ENCODE measurements at places on chromosomes 4 and X.

DNA sequence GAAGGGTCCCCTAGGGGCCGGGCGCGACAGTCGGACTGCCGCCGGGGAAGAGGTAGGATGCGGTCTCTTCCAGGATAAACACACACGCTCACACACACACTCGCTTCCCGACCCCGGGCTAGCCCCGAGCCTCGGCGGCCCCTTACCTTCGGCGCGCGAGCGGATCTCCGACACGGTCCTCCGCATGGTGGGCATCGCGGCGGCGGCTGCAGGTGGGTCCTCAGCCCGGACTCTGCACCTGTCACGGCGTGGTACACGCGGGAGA is 294 bp downstream of the ATP8A1 start:
- no peak for DNase-seq

GRCh38 chr4:146308951-146309350 is 94.6 kb downstream of the REELD1 start:
- DNase-seq: no peak

- DNase-seq: no peak
Observed at GRCh38 chr4:98522636-98523395, 135.6 kb downstream of the TSPAN5 start.

- DNase-seq: no peak
Observed at GRCh38 chr4:100968046-100968445, 379.3 kb downstream of the PPP3CA start.

DNA sequence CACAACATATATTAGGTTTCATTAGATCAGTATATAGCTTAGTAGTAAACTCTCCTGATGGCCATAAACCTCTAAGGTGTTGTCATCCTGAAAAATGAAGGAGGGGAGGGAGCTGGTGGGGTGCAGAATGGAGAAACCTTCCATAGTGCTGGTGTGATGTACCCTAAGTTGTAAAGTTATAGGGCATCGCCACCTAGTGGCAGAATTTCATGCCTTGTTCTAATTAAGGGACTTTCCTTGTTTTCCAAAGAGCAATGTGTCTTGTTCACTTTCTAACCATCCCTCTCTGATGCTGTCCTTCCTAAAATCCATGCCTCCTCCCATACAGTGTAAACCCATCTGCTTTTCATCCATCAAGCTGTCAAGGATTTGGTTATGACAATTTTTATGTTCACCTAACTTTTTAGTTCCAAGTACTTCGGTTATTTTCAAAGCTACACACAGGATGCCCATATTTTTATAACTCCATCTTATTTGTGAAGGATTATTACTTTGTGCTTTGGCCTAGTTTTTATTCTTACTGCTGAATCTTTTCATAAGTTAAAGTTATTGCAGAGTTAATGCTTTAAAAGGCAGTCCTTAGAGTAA is 4.5 kb downstream of the NBDY start:
- peak; percentile 6 for DNase-seq

- DNase-seq: no peak
Observed at GRCh38 chrX:71612256-71612655, 6.1 kb downstream of the CXCR3 start.

DNA sequence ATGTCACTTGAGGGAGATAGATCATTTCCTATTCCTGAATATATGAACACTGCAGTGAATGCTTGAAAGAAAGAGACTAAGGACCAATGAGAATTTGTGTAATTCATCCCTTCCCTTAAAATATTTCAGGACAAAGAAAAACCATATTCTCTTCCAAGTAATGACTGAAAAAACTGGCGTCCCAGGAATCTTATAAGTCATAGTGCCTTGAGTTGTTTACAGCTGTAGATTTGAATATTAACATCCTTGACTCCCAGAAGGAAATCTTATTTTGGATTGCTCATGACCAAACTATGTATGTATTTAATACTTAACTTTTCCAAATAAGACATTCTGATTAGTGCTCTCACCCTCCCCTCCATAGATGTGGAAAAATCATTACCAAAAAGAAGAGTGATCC is 55.5 kb downstream of the CLDN22 start:
- DNase-seq: no peak

DNA sequence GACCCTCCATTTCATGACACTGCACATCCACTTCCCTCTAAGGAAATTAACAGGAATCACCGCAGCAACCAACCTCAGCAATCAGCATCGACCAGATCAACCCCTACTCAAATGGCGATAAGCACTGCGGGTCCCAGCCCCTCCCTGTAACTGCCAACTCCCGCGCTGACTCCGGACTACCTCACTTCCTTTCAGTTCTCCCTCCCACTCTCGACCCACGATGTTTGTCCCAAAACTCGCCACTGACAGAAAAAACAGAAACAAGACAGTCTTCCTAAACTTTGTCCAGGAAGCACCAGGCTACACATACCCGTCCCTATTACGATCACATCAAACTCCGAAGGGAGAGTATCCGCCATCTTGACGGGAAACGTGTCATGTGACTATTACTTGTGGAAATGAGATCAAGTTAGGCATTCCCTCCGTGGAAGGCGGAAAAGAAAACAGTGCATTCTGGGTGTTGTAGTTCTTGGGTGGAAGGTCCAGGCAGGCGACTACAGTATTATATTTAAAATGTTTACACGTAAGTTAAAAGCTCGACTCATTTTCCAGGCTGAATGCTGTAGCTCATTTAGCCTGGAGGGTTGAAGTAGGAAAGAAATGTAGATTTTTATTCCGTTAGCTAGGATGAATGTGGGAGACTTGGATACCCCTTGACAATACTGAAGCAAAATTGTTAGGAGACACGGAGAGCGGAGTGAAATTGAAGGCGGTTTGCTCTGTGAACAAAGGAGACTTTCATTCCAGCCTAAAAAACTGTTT is at the start of gene CHM:
Gene CHM, minus strand, starts transcription at position 385 of the 762 bp plus-strand sequence. Its CDS starts 26 bp downstream, at position 359.
- DNase-seq: peak; percentile 18

- DNase-seq: no peak
Observed at GRCh38 chr4:166527500-166527899, 654.5 kb downstream of the TLL1 start.

DNA sequence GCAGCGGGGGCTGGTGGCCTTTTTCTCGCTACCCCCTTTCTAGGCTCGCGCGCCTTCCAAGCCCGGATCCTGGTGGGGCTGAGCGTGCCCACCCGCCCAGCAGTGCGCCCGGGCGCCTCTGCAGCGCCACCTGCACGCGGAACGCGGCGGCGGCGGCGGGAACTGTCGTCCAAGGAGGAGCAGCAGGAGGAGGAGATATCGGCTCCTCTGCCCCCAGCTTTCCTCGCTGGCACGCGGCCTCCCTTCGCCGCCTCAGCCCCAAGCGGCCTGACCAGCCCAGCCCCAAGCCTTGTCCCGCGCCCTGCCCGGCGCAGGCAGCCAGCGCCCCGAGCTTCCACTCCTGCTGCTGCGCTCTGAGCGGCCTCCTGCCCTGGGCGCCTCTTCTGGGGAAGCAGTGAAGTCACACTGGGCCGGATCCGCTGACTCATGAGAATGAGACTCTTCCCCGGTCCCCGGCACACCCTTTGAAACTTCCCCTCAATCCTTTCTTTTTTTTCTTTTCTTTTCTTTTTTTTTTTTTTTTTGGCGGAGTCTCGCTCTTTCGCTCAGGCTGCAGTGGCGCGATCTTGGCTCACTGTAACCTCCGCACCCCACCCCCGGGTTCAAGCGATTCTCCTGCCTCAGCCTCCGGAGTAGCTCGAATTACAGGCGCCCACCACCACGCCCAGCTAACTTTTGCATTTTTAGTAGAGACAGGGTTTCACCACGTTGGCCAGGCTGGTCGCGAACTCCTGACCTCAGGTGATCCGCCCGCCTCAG is 10.6 kb upstream of the ELF4 start:
- peak; percentile 53 for DNase-seq

DNA sequence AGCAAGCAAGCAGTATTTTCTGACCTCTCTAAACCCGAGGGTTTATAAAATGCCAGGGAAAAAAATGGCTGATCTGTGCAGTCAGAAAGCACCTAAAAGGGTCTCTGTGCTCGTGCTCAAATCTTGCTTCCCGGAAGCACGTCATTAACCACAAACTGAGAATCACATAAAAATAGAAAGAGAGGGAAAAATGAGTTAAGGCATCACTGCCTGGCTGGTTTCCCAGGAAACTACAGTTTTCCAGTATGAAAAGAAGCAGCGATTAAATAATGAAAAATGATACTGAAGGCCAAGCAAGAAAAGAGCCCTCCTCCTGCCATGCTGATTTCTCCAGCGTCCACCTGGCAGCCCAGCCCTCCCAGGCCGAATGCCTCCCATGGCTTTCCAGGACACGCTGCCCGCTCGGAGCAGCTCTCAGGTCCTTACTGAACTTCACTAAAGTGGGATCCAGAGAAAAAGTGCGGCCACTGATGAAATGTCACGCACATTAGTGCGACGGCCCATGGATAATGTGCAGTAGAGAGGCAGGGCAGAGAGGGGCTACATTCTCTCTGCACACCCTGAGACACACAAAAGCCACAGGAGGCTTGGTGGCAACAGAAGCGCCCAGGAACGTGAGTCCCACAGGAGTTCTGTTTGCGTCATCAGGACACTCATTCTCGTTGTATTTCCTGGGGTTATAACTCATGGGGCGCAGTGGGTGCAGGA is 80.4 kb downstream of the WFS1 start:
- no peak for DNase-seq

DNA sequence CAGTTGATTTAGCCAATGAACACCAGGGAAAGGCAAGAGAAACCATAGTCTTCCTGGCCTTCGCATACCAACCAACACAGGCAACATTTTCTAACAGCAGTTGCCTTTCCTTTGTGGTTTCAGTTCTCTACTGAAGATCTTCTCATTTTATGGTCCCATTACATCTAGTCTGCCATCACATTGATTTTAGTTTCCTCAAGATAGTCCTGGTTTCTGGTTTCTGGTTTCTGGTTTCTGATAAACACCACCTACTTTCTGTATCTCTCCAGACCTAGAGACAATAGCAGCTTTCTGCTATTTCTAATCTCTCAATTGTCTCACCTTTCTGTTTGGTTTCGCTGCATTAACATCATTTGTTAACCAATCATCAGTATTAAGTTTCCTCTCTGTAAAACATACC is 646.3 kb upstream of the SPANXN1 start:
- no peak for DNase-seq

- no peak for DNase-seq
Observed at GRCh38 chrX:74325130-74326059, 21.4 kb downstream of the ZCCHC13 start.

DNA sequence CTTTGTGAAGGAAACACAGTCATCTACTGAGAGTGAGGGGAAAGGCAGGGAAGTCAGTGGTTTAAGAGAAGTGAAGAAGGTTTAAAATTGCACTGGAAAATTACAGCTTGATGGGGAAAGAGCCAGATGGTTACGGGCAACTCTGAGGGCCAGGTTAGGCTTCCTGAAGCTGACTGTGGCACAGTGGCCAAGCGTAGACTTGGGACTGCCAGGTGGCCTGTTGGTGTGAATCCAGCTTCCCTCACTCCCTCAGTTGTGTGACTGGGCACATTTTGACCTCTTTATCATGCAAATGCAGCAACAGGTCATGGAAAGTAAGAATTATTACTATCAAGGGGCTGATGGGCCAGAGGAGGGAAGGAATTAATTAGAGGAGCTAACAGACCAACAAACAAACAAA is 390.1 kb downstream of the UNC5C start:
- DNase-seq: no peak

GRCh38 chr4:91764085-91764484 is 539.7 kb upstream of the GRID2 start:
- DNase-seq: no peak

Measured in stimulated activated CD4-positive, alpha-beta T cell treated with anti-CD3 and anti-CD28 coated beads, Interleukin-12 subunit alpha, Interleukin-12 subunit beta, amount 100 ng/mL, for 24 hours (primary cell).